ENCODE measurements at places on chromosomes 4 and X. TPM values are rescaled to one million over a fixed set of nuclear protein-coding genes. Genes with fewer than 3 reads are reported as not detected.

GRCh38 chr4:39394706-39395105 lies 12.0 kb upstream of the KLB start:
- DNase-seq = no peak

- no peak for DNase-seq
Measured at GRCh38 chrX:139725720-139726119, 17.8 kb upstream of the MCF2 start.

DNA sequence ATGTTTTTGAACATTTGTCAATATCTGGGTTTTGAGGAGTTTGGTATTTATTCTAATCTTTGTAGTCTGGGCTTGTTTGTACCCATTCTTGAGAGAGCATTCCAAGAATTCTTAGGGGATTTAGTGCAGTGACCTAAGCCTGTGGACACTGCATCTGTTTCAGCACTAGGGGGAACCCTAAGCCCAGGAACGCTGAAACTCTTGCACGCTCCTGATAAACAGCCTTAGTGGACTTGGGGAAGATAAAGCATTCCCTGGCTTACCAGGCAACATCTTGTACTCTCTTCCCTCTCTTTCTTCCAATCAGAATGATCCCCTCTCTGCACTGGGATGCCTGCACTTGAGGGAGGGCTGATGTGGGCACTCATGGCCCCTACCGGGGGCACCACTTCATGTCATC lies 654.9 kb upstream of the HTR2C start:
- no peak for DNase-seq

DNA sequence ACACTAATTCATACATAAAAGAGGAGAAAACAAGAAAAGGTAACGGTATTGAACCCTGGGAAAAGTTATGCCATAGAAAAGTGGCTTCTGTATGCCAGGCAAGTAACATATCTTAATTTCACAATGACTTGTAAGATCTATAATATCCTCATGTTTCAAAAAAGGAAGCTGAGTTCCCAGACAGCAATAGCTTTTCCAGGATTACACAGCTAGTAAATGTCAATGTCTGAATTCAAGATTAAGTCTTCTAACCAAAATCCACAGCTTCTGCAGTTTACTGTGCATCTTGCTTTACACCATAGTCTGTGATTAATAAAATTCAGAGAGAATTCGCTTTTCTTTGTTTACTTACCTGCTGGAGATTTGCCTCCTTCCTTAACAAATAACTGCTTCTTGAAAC lies 55.8 kb upstream of the GAB1 start:
- no peak for DNase-seq

DNA sequence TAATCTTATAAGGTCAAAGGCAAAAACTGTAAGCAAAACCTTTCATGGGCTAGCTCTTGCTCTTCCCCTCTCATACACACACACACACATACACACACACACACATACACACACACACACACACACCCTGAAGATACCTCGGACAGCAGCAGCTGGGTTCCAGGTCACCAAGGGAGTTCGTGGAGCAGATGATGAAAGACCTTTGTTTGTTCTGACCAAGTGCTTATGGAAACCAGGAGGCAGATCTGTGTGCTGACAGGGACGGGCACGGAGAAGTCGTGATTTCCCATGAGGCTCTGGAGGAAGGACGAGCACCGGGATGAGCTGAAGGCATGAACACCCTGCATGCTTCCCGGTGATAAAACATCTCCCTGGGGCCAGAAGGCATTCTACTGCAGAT lies 35.4 kb upstream of the CRMP1 start:
- DNase-seq = no peak

Gene GBA3
- total RNA-seq = not detected

Gene CT45A10
- not detected for total RNA-seq

Gene PLXNA3
- 16.6 TPM for total RNA-seq

DNA sequence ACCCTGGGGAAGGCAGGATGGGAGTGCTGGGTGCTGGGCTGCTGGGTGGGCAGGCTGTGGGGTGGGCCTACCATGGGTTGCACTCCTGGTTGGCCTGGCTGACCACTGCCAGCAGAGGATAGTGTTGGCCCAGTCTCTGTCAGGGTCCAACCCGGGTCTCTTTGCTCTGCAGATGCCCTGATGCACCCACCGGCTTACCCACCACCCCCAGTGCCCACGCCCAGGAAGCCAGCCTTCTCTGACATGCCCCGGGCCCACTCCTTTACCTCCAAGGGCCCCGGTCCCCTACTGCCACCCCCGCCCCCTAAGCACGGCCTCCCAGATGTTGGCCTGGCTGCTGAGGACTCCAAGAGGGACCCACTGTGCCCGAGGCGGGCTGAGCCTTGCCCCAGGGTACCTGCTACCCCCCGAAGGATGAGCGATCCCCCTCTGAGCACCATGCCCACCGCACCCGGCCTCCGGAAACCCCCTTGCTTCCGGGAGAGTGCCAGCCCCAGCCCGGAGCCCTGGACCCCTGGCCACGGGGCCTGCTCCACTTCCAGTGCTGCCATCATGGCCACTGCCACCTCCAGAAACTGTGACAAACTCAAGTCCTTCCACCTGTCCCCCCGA lies 14.2 kb upstream of the ADD1 start:
- DNase-seq = peak; percentile 12
